ENCODE measurements at places on chromosomes 2 and 18. TPM values are rescaled to one million over a fixed set of nuclear protein-coding genes. Genes with fewer than 3 reads are reported as not detected.

Gene RAB6D
- not detected for total RNA-seq

Gene SLC8A1
- total RNA-seq, result 30.6 TPM

Gene SERPINB12
- total RNA-seq, result 2.6 TPM

Gene CYTIP
- 1.7 TPM for total RNA-seq

Gene SLC30A3
- total RNA-seq, result not detected

Measured in tongue (tissue), 3 donors.